NCI-H2081 treated with DMSO at 0.1 percent for 48 hours (cell line): ENCODE measurements at places on chromosomes 2 and 18.
A peak's percentile ranks its signal among the peaks of the same experiment; 100 is the strongest.

DNA sequence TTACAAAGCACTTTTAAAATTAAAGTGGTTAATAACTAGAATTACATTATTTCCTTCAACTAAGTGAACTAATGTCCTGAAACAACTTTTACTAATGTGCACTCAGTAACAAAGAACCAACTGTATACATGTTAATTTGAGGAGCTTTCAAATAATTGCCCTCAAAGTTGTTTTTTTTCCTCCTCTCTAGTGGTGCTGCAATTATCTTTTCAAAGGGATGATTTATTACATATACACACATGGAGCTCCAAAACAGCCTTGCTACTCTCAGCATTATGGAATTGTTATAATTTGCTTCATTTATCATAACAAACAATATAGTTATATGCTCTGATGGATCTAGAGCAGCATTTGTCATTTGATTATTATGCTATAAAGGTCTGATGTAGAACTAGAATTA, 246.3 kb upstream of the RASGRP3 start:
- no peak for DNase-seq

- peak; percentile 10 for DNase-seq
Measured at GRCh38 chr18:26956863-26957262, 91.4 kb upstream of the AQP4 start.

GRCh38 chr18:8208716-8209115, 400.5 kb upstream of the RAB12 start:
- DNase-seq = no peak

DNA sequence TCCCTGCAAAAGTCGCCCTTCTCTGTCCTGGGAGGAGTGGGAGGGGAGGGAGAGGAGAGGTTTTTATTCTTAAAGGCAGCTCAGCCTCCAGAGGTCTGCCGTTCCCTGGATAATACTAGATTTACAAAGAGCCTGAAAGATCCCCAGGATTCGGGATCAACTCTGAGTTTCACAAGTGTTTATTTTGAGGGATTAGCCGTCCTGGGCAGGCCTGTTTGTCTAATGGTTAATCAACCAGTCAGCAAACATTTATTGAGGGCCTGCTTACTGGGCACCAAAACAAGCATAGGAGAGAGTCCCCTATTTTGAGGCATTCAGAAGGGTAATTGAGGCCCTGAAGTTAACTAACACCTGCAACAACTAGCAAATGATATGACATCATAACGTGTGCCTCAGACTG, 152.6 kb upstream of the SLC1A4 start:
- no peak for DNase-seq

DNA sequence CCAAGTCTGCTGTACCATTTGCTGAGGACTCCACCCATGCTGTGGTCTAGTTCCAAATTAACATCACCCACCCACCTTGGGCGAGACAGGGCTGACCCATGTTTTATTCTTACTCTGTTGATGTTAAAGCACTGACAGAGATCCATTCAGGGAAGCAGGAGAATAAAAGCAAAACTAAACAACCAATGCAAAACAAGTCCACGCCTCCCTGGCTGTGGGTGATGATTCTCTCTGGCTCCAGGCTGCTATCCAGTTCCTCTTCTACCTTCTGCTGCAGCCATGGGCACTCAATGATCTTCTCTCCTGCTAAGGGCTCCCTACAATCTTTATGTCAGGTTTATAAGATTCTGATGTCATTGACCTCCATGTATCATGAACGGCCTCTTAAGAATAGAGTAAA, 786.6 kb upstream of the ID2 start:
- no peak for DNase-seq

- DNase-seq = no peak
Measured at GRCh38 chr18:11268741-11269233, 119.4 kb upstream of the PIEZO2 start.

DNA sequence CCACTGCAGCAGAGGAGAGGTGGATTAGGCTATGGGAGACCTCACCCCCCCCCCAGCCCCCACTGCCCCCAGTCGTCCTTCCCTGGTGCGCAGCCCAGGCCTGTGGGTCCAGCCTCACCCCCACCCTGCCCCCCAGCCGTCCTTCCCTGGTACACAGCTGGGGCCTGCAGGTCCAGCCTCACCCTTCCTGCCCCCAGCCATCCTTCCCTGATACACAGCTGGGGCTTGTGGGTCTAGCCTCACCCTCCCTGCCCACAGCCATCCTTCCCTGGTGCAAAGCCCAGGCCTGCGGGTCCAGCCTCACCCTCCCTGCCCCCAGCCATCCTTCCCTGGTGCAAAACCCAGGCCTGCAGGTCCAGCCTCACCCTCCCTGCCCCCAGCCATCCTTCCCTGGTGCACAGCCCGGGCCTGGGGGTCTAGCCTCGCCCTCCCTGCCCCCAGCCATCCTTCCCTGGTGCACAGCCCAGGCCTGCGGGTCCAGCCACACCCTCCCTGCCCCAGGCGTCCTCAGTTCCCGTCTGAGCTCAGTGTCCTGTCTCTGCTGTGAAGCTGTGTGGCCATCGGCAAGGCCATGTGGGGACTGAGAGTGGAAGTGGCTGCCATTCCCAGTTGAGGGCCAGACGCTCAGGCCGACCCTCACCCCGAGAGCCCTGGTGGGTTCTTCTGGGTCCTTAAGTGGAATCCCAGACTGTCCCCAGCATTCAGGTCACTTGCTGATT, 86.8 kb upstream of the SNTG2 start:
- no peak for DNase-seq

GRCh38 chr2:181164699-181165098, 184.3 kb downstream of the UBE2E3 start:
- no peak for DNase-seq

DNA sequence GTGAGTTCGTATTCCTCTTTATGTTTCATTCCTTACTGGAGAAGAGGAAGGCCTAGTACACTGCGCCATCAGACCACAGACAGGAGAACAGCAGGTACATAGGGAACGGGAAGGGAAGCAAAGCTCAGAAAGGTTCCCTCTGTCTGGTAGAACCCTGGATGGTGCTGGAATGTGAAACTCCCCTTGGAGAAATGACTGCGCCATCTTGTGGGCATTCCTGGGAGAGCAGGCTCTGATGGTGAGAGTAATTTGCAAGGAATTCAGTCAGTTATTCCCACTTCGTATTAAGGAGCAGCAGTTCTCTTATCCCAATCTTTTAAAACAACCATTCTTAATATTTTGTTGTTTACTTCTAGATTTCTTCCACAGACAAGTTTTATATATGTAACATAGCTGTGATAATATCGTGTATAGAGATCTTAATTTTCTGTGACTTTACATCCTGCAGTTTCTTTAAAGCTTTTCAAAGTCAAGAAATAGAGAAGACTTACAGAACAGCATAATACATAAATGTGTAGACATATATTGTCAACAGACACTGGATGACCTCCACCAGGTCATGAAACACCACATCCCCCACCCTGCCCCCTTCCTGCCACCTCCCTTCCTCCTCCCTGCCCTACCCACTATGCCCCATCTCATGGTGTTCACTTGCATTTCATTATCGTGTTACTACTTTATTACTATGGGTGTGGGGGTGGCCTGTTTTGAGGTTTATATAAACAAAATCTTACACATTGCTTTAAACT, 83.9 kb downstream of the ARHGEF4 start:
- peak; percentile 0 for DNase-seq

GRCh38 chr2:231159306-231159705, 34.5 kb upstream of the HTR2B start:
- DNase-seq = no peak

GRCh38 chr18:55651236-55651635, 63.2 kb upstream of the TCF4 start:
- no peak for DNase-seq

GRCh38 chr2:135818937-135819610, 17.9 kb downstream of the LCT start:
- DNase-seq = no peak

DNA sequence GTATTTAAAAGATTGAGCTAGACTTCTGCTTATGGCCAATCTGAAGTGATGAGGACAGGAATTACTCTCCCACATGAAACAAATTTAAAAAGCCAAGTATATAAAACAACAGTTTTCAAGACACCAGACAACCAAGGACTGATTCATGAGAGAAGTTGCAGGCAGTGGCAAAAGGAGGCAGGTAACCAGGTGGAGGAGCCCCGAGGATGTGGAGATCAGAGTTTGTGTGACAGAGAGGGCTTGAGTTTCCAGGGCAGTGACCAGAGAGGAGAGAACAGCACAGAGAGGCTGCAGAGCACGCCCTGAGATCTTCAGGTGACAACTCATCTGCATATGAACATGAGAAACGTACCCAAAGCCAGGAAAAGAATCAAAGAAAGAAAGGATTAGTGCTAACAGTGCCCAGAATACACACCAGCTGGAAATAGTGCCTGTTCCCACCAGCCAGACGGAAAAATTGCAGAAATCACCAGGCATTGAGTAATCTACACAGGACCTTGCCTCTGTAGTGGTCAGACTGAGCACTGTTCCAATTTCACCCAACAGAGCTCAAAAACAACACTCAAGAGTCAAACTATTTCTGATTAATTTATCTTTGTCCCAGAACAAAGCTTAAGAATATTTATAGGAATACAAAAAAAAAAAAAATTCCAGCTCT, 173.1 kb downstream of the SEPTIN10 start:
- DNase-seq = no peak

DNA sequence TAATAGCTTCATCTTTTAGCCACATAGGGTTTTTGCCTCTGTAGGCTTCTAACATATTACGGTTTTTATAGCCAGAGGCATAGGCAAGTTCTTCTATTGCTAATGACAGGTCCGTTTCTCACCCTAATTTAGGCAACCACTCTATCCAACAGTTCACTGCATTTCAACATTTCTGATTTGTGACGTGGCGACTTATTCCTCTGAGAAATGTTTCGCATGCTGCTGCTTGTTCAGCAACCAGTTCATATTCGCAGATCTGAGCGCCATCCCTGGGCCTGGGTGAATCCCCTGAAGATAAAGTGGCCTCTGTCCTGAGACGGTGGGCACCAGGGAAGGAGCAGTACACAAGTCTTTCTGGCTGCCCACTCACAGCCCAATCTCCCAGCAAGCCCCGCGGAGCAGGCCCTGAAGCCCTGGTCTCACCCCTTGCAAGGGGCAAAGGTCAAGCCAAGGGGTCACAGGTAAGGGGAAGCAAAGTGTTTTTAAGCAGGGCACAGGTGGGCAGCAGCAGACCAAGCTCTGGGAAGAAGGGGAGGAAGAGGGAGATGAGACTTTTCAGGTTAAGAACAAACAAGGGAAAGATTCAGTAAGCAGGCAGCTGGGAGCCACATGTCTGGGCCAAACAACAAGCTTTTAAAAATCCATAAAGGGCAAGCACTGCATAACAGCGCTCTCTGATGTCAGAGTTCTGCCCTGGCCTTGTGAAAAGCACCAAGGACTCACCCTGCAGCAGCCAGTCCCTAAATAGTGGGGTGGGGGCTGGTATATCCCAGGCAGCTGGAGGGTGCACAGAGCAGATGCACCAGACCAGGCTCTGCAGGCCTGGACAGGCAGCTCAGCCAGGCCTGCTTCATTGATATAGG, 10.8 kb upstream of the COX7A2L start:
- DNase-seq = peak; percentile 32

DNA sequence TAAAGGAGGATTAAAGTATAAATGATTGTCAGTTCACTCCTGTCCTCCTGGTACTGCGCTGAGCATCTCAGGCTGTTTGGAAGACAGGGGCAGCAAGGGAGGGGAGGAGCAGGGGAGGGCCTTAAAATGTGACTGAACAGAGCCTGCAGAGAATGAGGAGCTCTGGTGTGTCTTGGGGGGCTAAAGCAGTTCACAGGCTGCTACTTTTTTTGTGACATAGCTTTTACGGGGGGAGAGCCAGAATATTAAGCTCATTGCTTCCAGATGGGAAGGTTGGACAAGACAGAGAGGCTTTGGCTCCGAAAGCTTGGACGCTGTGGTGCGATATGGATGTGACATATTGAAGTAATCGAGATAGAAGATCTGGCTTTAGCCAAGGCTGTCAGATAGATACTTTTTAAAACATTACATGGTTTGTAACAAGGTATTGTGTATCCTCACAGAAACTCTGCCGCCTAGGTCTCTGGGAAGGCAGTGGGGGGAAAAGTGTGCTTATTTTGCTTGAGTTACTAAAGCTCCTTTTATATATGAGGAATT, 40.5 kb downstream of the RDH14 start:
- DNase-seq = no peak

DNA sequence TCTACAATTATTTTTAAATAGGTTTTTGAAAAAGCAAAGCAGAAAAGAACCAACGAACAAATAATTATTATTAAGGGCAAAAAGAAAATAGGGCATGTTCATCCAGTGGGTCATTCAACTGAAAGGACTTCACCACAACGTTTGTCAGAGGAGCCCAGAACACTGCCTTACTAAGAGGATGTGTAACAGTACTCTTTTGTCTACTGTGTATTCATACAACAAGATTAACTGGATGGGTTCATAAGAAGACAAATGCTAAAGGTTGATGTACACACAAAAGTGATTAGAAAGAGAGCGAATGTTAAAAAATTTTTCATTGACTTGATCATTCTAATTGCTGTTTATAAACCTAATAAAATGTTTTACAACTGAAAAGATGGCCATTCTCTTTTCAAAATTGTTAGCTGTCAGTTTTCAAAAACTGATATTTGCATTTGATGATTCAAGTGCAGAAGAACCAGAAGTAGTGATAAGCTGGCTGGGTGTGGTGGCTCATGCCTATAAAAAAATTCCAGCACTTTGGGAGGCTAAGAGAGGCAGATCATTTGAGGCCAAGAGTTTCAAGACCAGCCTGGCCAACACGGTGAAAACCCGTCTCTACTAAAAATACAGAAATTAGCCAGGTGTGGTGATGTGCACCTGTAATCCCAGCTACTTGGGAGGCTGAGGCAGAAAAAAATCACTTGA, 33.1 kb downstream of the MGAT4A start:
- DNase-seq = no peak

DNA sequence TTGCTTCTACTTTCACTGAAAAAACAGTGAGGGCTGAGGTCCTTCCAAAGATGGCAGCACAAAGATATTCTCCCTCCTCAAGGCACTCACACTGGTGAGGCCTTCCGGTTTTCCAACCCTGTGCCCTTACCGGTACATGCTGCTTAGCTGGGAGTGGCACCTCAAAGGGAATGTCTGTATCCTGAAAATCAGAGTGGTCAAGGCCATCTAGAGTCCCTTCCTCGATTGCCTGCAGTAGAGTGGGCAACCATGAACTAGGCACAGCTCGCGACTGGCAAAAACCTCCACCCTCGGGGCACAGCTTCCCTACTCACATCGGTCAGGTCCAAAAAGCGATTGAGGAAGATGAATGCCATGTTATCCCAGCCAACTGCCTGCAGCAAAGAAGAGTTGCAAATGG, 3.4 kb downstream of the KRTCAP3 start:
- no peak for DNase-seq

DNA sequence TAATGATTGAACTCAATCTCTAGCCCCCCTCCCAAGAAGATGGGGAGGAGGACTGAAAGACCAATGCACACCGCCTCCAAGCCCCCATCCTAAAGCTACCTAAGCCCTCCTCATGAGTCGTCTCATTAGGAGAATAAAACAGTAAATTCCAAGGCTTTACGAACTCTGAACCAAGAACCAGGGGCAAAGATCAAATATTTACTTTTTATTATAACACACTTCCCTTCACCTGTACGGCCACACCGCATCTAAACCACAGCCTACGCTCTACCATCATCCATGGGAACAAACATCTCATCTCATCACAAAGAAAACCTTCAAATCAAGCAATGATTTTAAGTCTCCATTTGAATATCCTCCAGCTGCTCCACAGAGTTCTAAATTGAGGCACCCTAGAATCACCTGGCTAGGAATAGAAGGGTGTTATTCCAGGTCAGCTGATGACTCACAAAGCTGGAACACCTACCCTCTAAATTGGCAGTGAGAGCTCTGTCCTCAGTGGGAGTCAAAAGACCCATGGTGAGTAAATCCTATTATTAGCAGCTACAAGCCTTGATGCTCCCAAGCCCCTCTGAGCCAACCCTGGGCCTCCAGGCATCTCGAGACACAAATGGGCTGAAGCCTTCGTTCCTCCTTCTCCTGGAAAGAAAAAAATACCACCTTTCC, 45.6 kb upstream of the BZW1 start:
- DNase-seq = no peak
